ENCODE measurements at places on chromosomes 1 and 21.
A peak's percentile ranks its signal among the peaks of the same experiment; 100 is the strongest.

GRCh38 chr21:25722631-25723030, 12.1 kb downstream of the ATP5PF start:
- DNase-seq: no peak

GRCh38 chr1:64946916-64947315, 19.4 kb downstream of the JAK1 start:
- no peak for DNase-seq

DNA sequence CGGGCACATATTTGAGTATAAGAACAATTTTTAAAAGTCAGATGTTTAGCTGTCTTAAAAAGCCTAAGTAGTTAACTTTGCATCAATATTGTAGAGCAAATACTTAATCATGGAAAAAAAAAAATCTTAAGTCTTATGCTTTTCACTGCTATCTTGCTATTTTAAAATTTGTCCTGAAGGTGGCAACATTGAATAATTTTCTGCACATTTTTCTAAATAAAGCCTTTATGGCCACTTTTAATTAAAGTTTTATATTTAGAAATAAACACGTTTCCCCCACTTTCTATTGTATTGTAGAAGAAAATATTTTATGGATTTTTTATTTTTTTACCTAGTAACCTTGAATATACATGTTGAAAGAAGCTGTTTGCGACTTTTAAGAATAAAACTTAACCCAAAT, 198.8 kb downstream of the AMY1C start:
- DNase-seq: no peak

- DNase-seq: no peak
Observed at GRCh38 chr1:206979379-206980043, 9.3 kb upstream of the FCAMR start.

DNA sequence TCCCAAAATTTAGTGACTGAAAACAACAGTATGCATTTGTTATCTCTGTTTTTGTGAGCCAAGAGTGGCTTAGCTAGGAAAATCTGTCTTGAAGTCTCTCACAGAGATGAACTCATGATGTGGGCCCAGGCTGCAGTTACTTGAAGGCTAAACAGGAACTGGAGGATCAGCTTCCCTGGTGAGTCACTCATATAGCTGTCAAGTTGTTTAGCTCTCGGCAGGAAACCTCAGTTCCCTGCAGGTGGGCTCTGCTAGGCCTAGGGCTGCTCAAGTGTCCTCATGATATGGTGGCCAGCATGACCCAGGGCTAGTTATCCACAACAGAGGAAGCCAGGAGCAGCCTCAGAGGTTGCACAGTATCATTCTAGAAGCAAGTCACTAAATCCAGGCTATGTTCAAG, 30.2 kb upstream of the DDX59 start:
- DNase-seq: no peak

DNA sequence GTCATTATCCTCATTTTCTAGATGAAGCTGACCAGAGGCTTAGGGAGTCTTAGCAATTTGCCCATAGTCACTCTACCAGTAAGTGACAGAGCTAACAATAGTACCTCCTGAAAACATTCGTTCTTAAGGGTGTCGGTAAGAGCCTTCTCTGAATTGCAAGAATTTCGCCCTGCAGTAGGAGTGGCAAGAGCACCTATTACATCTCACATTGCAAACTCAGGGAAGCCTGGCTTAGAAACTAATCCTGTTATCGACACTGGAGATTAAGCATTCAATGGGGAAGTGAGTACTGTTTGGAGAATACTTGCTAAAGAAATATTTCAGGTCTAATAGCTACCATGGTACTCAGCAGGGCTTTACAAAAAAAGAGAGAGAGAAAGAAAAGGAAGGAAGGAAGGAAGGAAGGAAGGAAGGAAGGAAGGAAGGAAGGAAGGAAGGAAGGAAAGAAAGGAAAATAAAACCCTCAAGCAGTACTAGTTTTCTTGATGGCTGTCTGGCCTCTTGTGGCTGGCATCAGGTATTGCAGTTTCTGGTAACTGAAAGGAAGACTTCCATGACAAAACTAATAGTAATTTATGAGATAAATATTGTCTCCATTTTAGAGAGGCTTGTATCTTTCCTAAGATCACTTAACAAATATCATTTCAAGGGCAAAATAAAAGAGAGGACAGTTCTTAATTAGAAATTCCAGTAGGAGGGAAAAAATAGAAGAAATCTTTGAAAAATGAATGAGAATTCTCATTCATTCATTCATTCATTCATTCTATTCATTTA, 10.4 kb downstream of the C1orf226 start:
- peak; percentile 6 for DNase-seq

- peak; percentile 47 for DNase-seq
Observed at GRCh38 chr1:202852163-202852904, 36.6 kb downstream of the RABIF start.

- DNase-seq: no peak
Observed at GRCh38 chr1:75539230-75540116, 71.4 kb downstream of the SLC44A5 start.
